ENCODE measurements at places on chromosomes 4 and X. TPM values are rescaled to one million over a fixed set of nuclear protein-coding genes. Genes with fewer than 3 reads are reported as not detected.
A peak's percentile ranks its signal among the peaks of the same experiment; 100 is the strongest.

GRCh38 chrX:71053217-71053621 is 14.9 kb downstream of the SNX12 start:
- DNase-seq, result no peak

The GABRG1 gene
- total RNA-seq, result not detected

- DNase-seq, result no peak
These were observed 13.6 kb downstream of the PPA2 start for GRCh38 chr4:105460306-105460705.

- no peak for DNase-seq
These were observed 567.4 kb downstream of the IQCM start for GRCh38 chr4:149248191-149248764.

- peak; percentile 24 for DNase-seq
These were observed 96.3 kb downstream of the ANK2 start for GRCh38 chr4:113145519-113146291.

Measured in left ventricle myocardium inferior (tissue), 1 donor.